Stimulated activated CD4-positive, alpha-beta T cell treated with anti-CD3 and anti-CD28 coated beads, Interleukin-4, amount 100 ng/mL, for 48 hours (primary cell): ENCODE measurements at places on chromosomes 5 and 9.

DNA sequence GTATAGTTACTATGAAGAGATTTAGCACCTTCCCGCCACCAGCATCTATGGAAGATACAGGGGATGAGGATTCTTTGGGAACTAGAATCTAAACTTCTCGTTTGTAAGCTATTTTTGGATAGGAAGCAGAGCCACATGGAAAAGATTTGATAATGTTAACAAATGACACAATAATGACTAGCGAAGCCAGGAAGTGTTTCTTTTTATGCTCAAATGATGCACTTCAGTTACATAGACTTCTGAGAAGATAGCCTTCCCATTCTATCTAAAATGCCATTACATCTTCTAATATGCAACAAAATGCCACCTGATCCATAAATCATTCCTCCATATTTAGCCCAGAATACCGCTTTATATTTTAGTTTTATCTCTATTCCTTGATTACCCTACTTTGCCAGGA is 17.0 kb upstream of the TNC start:
- no peak for DNase-seq

- DNase-seq, result no peak
Observed at GRCh38 chr5:89343666-89344065, 460.7 kb upstream of the MEF2C start.

GRCh38 chr5:160601046-160601445 is 179.4 kb downstream of the PTTG1 start:
- no peak for DNase-seq

DNA sequence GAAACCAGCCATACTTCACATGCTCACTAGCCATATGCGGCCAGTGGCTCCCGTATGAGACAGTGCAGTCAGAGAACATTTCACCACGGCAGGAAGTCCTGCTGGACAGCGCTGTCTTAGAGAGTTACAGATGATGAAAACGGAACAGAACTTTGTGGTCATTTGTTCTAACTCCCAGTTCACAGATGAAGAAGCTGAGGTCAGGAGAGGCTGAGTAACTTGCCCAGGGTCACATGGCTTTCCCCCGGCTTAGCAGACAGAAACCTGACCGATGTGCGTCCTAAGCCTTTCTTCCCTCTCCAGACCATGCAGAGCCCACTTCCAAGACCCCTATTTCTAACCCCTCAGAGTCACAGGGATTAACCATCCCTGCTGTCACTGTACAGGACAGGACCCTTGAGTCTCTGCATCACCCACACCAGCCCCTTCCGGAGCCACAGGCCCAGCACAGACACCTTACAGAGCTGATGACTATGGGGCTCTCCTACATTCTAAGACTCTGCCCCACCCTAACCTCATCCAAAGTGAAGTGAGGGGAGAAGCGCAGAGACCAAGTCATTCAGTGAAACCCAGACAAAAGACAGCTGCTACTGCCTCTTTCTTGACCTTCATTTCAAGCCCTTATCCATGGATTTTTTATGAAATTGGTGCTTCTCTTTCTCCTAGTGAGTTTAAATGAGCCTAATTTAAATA is 86.9 kb downstream of the PTPN3 start:
- DNase-seq, result no peak

DNA sequence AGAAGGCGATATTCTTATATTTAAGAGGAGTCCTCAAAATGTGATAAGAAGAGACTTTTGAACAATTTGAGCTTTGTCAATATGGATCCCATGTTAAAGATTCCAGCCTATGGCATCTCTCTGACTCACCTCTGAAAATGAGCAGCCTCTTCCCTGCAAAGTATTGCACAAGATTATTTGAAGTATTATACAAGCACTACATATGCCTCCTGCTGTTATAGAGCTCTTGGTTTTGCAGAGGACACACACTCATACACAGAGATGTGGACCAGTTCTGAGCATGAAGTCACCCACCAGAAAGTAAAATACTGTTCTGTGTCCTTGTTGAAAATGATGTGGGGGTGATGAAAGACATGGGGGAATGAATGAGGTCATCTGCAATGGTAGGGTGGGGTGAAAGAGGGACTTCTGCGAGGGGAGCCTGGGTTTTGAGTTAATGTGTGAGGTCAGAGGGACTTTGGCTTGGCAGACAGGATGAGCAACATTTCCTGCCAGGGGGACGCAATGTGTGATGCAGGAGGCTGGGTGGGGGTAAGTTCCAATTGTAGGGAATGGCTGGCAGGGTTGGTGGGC is 25.8 kb downstream of the FBXL7 start:
- no peak for DNase-seq

DNA sequence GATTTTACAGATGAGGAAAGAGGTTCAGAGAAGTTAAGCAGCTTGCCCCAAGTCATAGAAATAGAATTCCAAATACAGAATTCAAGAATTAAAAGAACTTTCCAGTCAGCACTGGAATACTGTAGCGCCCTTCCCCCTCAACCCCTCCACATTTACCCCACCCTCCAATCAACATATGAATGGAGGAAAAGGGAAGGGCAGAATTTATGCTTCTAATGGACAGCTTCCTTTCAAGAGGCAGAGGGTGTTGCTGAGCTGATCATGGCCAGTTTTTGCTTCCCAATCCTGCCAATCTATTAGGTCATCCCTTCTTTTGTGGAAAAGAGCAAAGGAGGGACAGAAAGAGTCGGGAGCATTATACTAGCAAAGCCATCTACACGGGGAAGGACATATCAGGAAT is 39.1 kb upstream of the ANKRD31 start:
- DNase-seq, result no peak

- DNase-seq, result no peak
Observed at GRCh38 chr5:157729858-157730257, 1.4 kb upstream of the THG1L start.

GRCh38 chr5:6632324-6632887 is 438 bp downstream of the NSUN2 start:
- no peak for DNase-seq
